Activated CD8-positive, alpha-beta memory T cell treated with anti-CD3 and anti-CD28 coated beads, Interleukin-2, amount 50 U/mL, for 48 hours (primary cell): ENCODE measurements at places on chromosomes 11 and 22.

GRCh38 chr11:41612415-41612814 is 153.0 kb upstream of the LRRC4C start:
- DNase-seq = no peak

DNA sequence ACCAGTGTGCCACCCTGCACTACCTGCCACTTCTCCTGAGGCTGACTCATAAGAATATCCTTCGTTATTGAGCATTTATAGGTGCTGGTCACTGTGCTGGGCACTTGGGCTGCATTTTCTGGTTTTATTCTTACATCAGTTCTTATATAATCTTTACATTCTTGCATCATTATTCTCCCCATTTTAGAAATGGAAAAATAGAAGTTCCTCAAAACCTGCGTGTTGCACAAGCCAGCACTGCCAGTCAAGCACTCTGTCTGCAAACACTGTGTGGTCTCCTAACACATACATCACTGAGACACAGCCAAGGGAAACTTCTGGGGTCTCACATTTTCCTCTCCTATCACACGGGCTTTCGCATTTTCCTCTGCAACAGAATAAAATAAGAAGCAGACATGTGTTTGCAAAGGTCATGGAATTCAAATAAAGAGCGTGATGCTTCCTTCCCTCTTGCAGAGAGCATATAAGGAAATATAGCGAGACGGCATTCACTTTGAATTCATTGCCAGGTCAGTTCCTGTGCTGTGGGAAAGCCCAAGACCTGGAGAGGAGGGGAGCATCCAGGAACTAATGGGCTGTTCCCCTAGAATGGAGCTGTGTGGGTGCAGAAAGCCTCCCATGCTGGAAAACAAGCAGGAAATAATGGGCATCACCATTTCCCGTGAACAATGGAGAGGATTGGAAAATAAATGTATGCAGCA is 73.9 kb upstream of the SEZ6L start:
- DNase-seq = no peak

GRCh38 chr11:102421261-102421660 is 31.3 kb downstream of the TMEM123 start:
- DNase-seq = no peak

DNA sequence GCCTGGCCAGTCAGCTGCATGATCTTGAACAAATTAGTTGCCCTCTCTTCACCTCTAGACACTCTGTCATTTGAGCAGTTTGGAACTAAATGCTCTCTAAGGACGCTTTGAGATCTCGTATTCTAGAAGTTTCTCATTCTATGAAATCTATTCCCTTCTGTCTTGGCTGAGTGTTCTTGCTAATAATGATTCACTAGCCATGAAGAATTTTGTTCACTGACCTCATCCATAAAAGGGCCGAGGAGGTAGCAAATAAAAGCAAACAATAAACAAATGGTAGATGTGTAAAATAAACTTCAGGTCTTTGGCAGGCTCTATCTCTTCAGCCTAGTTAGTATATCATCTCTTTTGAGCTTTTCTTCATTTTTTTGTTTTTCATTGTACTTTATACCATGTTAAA is 76.6 kb downstream of the USP35 start:
- DNase-seq = no peak

GRCh38 chr11:75576017-75576416 is 14.0 kb downstream of the SERPINH1 start:
- no peak for DNase-seq

GRCh38 chr11:97890466-97890865 is 1130.3 kb upstream of the CNTN5 start:
- DNase-seq = no peak
